Iris pigment epithelial cell (primary cell): ENCODE measurements at places on chromosomes 7 and 10.

DNA sequence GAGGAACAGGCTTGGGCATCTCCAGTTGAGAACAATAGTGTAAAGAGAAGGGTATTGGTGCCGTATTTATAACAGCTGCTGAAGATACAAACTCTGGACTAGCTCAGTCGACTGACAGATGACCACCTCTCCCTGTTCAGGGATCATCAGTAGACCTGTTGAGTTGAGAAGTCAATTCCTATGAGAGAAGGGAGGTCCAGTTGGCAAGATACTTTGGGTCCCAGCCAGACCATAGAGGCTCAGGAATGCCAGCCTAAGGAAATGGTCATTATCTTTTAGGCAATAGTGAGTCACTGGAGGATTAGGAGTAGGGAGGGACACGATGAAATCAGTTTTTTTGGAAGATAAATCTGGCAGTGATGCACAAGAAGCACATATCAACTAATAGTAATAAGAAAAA, 202.9 kb downstream of the TRIL start:
- DNase-seq, result peak; percentile 39

DNA sequence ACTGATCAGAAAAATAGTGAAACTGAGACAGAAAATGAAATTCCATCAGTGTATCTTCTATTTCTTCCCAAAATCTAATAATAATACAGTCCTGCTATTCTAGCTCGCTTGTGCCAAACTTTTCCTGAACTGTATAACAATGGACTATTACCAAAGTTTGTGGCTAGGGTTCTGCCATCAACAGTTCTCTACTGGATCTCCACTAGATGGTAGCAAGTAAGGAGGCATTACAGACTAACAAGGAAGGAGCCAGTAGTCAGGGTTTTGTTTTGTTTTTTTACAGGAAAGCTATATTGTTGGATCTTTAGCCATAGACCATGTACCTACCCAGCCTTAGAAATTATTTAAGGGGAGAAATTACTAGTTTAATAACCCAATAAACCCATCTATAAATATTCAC, 10.8 kb downstream of the MTERF1 start:
- no peak for DNase-seq

DNA sequence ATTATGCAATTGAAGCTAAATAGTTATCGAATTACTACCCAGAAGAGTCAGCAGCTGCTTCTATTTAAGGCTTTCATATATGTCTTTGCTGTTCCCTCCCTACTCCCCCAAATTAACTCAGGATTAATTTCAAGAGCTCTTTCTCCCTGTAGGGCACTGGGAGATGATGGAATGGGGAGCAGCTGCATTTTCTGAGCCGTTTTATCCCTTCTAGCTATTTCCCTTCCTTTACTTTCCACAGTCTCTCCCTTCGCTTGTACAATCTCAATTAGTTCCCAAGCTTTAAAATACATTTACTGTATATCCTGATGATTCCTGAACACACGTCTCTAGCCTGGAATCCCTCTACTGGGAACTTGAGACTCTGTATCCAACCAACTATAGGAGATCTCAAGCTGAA, 19.8 kb upstream of the TSPAN12 start:
- DNase-seq, result no peak

GRCh38 chr10:127283576-127283975, 87.2 kb upstream of the INSYN2A start:
- DNase-seq, result no peak

DNA sequence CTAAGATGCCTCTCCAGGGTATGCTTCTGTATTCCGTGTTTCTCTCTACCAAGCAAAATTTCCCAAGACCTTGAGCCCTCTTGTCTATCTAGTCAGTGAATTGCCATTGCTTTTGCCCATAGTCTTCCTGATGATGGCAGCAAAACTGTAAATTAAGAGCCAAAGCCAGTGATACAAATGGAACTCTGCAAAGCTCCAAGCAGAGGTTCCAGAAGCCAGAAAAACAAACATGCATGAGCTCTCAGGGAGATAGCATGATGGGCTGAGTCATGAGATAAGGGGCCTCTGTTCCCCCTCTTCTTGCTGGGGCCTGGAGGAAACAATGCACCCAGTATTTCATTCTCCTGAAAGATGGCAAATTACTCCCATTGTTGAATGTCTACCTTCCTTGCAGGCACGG, 24.7 kb downstream of the LSMEM1 start:
- DNase-seq, result no peak
